NCI-H1694 treated with DMSO at 0.1 percent for 48 hours (cell line): ENCODE measurements at places on chromosomes 3 and 15.

GRCh38 chr3:9770276-9770812 is 597 bp upstream of the CAMK1 start:
- no peak for DNase-seq

- DNase-seq: no peak
Observed at GRCh38 chr15:83057696-83058376, 9.2 kb downstream of the BTBD1 start.

DNA sequence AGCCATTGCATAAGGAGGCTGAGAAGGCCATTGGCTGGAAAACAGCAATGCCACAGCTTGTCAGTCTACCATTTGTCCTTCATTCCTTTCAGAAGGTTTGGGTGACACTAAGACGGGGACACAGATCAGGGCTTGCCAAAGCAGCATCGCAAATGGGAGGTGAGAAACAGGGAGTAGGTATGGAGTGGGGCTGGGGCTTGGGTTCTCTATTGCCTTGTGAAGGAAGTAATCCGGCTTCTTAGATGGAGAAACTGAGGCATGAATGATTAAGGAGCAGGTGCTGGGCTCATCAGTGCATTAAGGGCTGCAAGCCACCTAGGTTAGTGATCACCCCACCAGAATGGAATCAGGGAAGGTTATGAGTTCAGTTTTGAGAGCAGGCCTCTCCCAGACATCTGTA is 115.6 kb upstream of the NMNAT3 start:
- DNase-seq: no peak

DNA sequence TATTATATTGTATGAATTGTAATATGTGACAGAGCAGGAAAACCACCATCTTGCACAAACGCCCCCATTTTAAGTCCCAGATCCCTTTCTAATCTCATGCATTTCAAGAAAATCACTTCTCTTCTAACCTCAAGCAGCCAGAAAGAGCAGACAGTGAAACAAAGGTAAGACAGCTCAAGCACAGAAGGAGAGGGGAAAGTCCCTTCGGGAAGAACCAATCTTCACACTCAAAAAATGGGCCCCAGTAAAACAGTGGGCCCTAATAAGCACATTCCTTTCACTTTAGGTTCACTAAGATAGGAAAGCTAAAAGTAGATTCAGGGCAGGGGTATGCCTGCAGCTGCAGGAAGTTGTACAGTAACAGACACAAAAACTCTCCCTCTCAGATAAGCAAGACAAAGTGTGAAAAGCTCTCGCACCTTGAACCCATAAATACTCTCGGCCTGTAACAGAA is 1268.7 kb downstream of the SI start:
- no peak for DNase-seq

DNA sequence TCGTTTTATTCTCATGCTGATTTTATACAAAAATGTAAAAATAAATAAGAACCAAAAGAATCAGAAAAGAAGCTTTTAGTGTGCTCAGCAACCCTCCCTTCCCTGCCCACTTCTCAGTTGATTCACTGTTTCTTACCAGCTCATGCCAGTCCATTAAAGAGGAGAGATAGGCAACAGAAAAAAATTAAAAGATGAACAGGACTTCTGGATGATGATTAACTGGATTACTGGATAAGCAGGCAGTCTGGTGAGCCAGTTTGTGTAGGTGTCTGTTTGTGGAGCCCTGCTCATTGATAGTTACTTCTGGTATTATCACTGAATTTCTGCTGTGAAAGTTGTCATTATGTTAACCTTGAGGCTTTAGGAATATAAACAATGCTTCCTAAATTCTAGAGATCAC is 15.1 kb upstream of the GPR171 start:
- DNase-seq: no peak

DNA sequence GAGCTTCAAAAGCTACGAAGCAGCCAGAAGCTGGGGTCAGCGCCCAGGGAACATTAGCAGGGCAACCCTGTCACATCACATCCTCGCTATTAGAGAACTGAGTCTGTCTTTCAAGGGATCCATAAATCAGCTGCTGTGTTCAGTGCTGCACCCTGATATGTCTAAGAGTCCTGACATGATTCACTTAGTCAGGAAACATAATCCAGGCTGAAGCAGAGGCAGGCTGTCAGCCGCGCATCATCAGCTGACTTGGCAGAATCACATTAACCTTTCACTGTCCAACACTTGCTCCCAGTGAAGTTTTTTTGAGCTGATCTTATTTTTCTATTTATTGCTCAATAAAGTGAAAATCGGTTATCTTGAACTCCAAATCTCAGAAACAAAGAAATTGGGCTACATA is 23.5 kb downstream of the MYH15 start:
- DNase-seq: peak; percentile 32

GRCh38 chr3:134810850-134811249 is 15.8 kb downstream of the EPHB1 start:
- no peak for DNase-seq

GRCh38 chr15:64851503-64851840 is 9.8 kb downstream of the PLEKHO2 start:
- DNase-seq: no peak

DNA sequence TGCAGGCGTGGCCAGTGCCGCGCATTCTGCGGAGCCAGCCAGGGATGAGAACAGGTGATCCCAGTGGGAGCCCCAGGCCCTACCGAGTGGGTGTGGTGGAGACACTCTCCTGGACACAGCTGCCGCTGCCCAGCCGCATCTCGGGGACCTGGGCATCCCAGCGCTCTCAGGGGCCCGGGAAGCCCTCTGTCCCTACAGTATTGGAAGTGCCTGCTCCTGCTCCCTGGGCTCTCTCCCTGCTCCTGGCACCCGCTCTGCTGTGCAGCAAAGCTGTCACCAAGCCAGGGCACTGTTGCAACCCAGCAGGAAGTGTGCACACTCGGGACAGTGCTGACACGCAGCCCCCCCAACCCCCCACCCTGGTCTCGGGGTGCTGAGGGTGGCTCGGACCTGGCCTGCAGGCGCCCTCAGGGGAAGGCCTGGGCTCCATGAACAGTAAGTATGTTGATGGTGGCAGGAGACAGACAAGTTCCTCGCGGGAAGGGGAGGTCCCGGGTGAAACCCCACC is 1177.4 kb upstream of the GBE1 start:
- DNase-seq: no peak
